ENCODE measurements at places on chromosomes 4 and X.

DNA sequence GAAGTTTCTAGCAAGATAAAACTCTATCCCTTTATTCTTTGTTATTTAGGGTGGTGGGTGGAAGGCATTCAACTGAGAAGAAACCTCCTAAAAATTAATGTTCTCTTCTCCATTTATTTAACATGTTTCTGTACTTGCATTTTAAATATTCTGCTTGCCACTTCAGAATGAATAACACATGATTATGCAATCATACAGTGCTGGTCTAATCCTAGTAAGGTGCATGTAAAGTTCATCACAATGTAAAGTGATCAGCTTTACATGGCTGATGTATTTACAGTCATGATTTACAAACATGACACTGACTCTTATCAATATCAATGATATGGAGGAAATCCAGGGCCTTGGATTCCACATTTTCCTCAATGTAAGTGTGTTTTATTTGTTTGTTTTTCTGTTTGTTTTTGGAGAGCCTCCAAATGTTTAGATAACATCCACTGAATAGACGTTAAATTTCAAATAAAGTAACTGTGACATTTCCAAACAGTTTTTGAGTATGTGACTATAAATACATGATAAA is 342.1 kb upstream of the CTSO start:
- no peak for DNase-seq

GRCh38 chrX:39802354-39802753 is 295.4 kb downstream of the BCOR start:
- DNase-seq = no peak

DNA sequence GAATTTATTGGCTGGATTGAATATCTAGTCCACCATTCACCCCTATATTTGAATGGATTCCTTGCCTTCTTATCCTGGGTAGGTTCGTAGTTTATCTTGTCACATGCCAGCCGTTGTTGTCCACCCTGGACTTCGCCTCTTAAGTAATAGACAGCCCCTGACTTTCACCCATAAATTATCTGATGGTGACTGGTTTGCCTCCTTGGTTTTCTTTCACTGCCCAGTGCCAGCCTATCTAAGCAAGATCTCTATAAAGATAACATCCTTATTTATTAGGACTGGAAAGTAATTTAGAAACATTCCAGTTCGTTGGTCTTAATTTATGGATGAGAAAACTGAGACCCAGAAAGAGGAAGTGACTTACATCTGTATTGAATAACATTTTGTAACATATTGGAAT is 410.3 kb downstream of the RPA4 start:
- no peak for DNase-seq

DNA sequence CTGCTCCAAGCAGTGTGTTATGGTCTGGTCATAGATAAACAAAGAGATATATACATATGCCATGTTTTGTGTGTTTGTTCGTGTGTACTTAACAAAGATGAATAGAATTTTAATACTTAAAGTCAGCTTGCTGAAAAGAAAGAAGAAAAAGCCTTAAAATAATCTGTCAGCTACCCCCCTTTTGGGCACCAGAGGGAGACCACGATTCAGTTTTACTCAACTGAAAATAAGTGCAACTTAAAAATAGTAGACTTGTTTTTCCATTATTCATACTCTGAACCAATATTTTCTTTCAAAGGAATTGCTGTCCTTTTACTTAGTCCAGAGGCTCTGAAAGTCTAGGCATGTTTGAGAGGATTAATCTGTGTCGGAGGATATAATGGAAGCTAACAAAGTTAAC is 181.7 kb upstream of the AGTR2 start:
- no peak for DNase-seq
